Stomach (tissue), 19 donors: ENCODE measurements at places on chromosomes 6 and 20. TPM values are rescaled to one million over a fixed set of nuclear protein-coding genes. Genes with fewer than 3 reads are reported as not detected.

GRCh38 chr6:24549674-24550353 is 55.0 kb downstream of the ALDH5A1 start:
- H3K4me1 ChIP-seq, result no peaks in the 10 kb centered on the region
- H3K4me3 ChIP-seq, result no peak overlapping the region
- DNase-seq, result no peak
- H3K27me3 ChIP-seq, result peaks cover 4% of the 10 kb centered on the region
- no peaks in the 10 kb centered on the region for H3K36me3 ChIP-seq

Gene KCNK16
- total RNA-seq, result 0.73 TPM

Gene PRICKLE4
- 27.8 TPM for total RNA-seq

DNA sequence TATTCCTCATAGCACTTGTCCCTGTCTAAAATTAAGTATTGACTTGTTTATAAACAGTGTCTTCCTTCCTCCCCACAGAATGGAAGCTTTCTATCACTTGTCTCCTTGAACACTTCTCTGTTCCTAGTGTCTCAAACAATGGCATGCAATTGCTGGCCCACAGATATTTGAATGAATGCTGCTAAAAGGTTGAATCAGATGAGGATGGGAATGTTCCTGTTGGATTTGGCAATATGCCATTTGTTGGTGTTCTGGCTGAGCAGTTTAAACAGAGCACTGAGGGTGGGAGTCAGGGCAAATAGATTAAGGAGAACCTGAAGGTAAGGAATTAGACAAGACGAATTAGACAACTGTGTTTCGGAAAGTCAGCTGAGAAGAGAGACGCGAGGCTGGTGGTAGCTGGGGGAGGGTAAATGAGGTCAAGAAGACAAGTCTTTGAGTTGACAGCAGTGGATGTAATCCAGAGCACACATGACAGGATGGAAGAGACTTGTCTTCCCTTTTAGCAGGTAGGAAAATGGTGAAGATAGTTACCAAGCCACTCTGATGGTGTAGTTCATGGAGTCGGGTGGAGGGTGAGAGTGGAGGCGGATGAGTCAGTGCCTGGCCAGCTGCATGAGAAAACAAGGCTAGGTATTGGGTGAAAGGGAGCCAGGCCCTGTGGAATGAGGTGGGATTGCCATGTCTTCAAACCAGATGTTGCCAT is 58.3 kb upstream of the GNRH2 start:
- DNase-seq, result no peak
- peaks cover 5% of the 10 kb centered on the region for H3K4me1 ChIP-seq
- H3K27ac ChIP-seq, result no peak overlapping the region
- H3K4me3 ChIP-seq, result no peak overlapping the region

DNA sequence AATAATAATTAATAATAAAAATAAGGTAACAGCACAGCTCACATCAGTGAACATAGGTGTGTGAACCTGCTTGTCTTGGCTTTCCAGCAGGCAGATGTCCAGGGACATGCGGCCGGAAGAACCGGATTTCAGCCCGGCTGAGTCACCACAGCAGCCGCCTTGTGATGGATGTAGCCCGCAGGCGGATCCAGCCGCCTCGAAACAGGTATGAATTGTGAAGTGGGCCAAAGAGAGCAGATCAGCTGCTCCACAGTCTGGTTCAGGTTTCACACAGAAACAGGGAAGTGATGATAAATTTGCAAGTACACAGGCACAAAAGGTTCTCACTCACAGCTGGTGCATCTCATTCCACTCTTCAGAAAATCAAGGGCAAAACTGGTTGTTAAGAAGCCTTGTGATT is 55.1 kb downstream of the ID4 start:
- no peak overlapping the region for H3K27ac ChIP-seq
- no peaks in the 10 kb centered on the region for H3K36me3 ChIP-seq
- no peak overlapping the region for H3K4me3 ChIP-seq
- no peaks in the 10 kb centered on the region for H3K4me1 ChIP-seq

DNA sequence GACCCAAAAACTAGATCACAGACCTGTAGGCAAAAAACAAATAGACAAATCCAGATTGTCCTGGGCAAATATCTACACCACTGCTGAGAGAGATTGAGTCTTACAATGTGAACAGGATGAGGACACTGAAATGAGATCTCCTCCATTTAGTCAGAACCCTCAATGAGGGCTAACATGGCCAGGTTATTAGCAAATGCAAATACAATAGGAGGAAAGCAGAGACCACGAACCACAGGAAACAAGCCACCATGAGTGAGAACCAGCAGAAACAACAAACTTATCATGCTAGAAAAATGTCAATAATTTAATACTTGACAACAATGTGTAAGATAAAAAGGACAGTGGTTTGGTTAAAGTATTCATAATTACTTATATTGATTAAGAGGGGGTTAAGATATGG is 162.8 kb downstream of the SYNE1 start:
- H3K27ac ChIP-seq, result no peak overlapping the region
- DNase-seq, result no peak
- no peak overlapping the region for H3K4me3 ChIP-seq
- H3K27me3 ChIP-seq, result no peaks in the 10 kb centered on the region

DNA sequence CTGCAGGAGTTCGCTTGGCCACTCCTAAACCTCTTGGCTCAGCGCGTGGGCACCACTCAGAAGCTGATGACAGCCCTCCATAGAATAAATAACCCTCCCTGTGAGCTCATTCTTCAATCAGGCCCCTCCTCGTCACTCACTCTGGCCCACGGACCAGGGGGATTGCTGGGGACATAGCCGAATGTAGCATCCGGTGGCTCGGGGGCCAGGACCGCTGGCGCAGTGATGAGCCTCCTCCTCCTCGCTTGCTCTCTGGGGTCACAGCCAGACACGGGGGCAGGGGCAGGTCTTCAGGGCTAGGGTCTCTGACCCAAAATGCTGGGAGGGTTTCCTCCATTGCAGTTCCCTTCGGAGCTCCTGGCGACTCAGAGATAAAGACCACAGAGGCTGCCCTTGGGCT is 79.9 kb downstream of the TFAP2C start:
- H3K36me3 ChIP-seq, result no peaks in the 10 kb centered on the region
- H3K4me3 ChIP-seq, result no peak overlapping the region
- H3K27me3 ChIP-seq, result no peaks in the 10 kb centered on the region
- H3K27ac ChIP-seq, result no peak overlapping the region

GRCh38 chr6:113879186-113880096 is 22.3 kb downstream of the MARCKS start:
- H3K27me3 ChIP-seq, result no peaks in the 10 kb centered on the region
- DNase-seq, result peak; percentile 91
- H3K36me3 ChIP-seq, result no peaks in the 10 kb centered on the region
- no peak overlapping the region for H3K4me3 ChIP-seq
- H3K27ac ChIP-seq, result peak overlapping the region; percentile 27
- no peaks in the 10 kb centered on the region for H3K4me1 ChIP-seq

DNA sequence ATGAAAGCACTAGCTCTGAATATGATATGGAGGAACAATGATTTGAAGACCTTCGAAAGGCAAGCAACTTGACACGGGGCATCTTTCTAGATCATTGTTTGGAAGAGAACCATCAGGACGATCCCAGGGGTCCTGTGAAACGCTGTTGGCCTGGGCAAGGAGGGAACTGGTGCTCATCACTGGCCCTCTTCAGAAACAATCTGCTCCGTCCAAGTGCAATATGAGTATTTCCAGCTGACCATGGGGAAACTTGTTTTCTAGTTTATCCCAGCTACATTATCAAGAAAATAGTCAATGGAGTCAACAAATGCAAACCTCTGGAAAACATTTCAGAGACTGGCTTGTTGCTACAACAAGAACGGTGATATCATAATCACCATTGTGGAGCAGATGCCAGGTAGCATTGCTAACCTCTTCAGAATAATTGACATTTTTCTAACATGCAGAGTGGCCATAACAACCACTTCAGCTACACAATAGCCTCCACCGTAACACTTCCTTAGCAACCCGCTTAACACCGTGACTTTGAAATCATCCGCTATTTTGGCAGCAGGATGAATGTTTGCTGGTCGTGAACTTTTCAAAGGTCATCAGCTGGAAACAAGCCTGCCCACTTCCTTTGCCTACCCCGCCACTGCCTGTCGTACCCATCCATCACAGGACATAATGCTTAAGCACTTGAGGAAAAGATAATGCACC is 112.0 kb upstream of the PDE10A start:
- no peak overlapping the region for H3K4me3 ChIP-seq
- no peaks in the 10 kb centered on the region for H3K36me3 ChIP-seq
- peak; percentile 84 for DNase-seq
- no peak overlapping the region for H3K27ac ChIP-seq
- no peaks in the 10 kb centered on the region for H3K27me3 ChIP-seq
- H3K4me1 ChIP-seq, result no peaks in the 10 kb centered on the region

Gene TRIM38
- total RNA-seq, result 7.6 TPM

DNA sequence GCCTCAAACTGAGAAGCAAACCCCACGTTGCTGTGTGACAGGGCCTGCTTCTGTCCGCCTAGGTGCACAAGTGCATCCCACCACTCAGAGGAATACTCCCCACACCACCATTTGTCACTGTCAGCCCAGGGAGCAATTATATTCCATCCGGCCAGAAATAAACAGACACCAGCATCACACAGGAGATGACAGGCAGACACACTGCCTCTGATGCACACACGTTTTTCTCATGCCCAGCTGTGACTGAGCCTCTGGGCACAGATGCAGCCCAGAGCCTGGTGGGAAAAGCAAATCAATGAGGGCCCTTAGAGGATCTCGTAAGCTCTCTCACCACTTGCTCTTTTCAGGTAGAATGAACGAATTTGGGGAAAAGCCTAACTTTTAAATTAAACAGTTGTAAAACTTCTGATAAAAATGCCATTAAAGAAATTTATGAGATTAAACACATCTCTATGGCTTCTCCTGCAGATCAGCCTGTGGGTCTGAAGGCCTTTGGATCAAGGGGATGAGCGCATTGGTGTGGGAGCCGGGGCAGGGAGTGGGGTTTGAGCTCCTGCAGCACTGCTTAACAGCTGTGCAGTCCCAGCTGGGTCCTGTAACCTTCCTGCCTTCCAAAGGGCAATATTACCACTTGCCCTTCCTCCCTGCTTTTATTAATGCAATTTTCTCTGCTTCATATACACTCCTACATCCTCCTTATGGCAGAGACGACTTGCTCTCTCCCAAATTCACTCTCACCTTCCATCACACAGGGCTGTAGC is 624.3 kb downstream of the PTPRT start:
- no peaks in the 10 kb centered on the region for H3K4me1 ChIP-seq
- H3K36me3 ChIP-seq, result no peaks in the 10 kb centered on the region
- DNase-seq, result no peak
- H3K27me3 ChIP-seq, result no peaks in the 10 kb centered on the region

GRCh38 chr6:125363039-125363823 is 61.5 kb upstream of the HDDC2 start:
- peak overlapping the region; percentile 28 for H3K27ac ChIP-seq
- peak overlapping the region; percentile 47 for H3K4me3 ChIP-seq
- DNase-seq, result peak; percentile 27
- H3K27me3 ChIP-seq, result peaks cover 35% of the 10 kb centered on the region
- H3K4me1 ChIP-seq, result peaks cover 9% of the 10 kb centered on the region

DNA sequence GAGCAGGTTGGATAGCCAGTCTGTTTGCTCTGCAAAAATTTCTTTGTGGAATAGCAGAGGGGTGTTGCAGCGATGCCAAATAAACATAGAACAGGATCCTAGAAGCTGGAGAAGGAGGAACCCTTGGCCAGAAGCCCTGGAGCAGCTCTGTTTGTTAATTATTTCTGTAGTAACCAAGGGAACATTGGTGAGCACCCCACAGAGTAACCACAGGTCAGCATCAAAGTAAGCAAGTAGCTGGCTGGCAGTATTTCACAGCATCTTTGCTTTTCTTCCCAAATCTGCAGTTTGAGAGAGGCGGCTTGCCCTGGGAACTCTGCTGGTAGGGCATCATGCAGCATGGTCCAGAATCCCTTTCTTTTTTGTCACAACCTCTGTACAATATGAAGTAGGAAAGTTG is 12.7 kb upstream of the APMAP start:
- DNase-seq, result peak; percentile 69
- H3K4me1 ChIP-seq, result peaks cover 7% of the 10 kb centered on the region
- no peaks in the 10 kb centered on the region for H3K27me3 ChIP-seq
- H3K27ac ChIP-seq, result no peak overlapping the region

Gene PSORS1C2
- not detected for total RNA-seq

Gene WFDC10B
- not detected for total RNA-seq

DNA sequence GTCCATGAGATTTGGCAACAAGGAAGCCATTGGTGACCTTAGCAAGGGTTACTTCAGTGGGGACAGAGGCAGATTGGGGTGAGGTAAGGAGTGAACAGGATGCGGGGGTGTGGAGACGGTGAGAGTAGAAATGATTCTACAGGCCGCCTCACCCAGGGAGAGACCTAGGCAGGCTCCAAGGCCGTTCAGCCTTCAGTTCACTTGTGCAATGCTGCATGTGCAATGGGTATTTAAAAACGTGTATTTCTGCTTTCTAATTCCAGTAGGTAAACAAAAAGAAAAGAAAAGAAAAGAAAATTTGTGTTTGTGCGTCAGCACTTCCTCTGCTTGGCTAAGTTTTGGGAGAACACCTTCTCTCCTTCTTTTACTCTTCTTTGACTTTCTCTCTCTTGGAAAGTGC is 56.8 kb downstream of the BANF2 start:
- no peaks in the 10 kb centered on the region for H3K36me3 ChIP-seq
- no peaks in the 10 kb centered on the region for H3K27me3 ChIP-seq
- H3K4me1 ChIP-seq, result no peaks in the 10 kb centered on the region
- no peak for DNase-seq
- H3K4me3 ChIP-seq, result no peak overlapping the region

Gene NRN1
- 0.45 TPM for total RNA-seq

GRCh38 chr6:161232010-161232409 is 41.9 kb downstream of the AGPAT4 start:
- H3K27me3 ChIP-seq, result no peaks in the 10 kb centered on the region
- H3K27ac ChIP-seq, result no peak overlapping the region
- peaks cover 29% of the 10 kb centered on the region for H3K4me1 ChIP-seq
- DNase-seq, result no peak
- H3K4me3 ChIP-seq, result no peak overlapping the region
- H3K36me3 ChIP-seq, result no peaks in the 10 kb centered on the region

GRCh38 chr20:57034001-57034400 is 232.4 kb downstream of the BMP7 start:
- no peak overlapping the region for H3K4me3 ChIP-seq
- H3K36me3 ChIP-seq, result no peaks in the 10 kb centered on the region
- no peaks in the 10 kb centered on the region for H3K4me1 ChIP-seq
- H3K27me3 ChIP-seq, result no peaks in the 10 kb centered on the region

GRCh38 chr6:156599978-156600590 is 177.1 kb upstream of the ARID1B start:
- H3K4me1 ChIP-seq, result no peaks in the 10 kb centered on the region
- H3K27ac ChIP-seq, result peak overlapping the region; percentile 51
- DNase-seq, result peak; percentile 17
- H3K27me3 ChIP-seq, result no peaks in the 10 kb centered on the region
- no peaks in the 10 kb centered on the region for H3K36me3 ChIP-seq
- H3K4me3 ChIP-seq, result no peak overlapping the region

Gene SMIM29
- total RNA-seq, result 22.9 TPM
